ENCODE measurements at places on chromosomes 1 and 21.

- DNase-seq = no peak
Observed at GRCh38 chr1:39573736-39574624, 2.6 kb downstream of the PABPC4 start.

GRCh38 chr1:194078765-194079164 is 892.4 kb upstream of the B3GALT2 start:
- DNase-seq = no peak

DNA sequence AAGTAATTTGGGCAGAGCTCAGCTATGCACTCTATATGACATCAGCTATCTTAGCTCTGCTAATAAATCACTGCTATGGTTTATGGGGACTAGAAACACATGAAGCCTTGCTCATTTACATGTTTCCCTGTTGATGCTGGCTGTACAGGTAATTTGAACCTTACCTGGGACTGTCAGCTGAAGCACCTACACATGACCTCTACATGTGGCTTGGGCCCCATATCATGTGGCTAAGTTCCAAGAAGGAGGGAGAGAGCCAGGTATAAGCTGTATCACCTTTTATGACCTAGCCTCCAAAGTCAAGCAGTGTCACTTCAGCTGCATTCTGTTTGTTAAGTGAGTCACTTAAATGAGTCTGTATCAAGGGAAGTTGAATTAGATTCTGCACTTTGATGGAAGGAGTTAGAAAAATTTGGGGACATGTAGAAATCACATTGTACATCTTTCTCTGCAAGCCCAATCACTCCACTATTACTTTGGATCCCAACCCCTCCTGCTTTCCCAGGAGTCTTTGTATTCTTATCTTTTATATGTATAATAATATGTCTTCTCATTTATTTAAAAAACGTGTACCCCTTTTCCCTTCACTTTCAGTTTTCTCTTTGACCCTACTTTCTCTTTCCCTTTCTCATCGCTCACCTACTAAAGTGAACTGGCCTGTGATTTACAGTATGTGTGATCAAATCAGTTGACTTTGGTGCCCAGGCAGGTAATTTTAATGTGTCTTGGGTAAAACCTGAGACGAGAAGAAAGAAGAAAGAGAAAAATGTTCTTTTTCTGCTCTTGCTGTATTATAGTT is 53.4 kb upstream of the PRKACB start:
- DNase-seq = peak; percentile 53

DNA sequence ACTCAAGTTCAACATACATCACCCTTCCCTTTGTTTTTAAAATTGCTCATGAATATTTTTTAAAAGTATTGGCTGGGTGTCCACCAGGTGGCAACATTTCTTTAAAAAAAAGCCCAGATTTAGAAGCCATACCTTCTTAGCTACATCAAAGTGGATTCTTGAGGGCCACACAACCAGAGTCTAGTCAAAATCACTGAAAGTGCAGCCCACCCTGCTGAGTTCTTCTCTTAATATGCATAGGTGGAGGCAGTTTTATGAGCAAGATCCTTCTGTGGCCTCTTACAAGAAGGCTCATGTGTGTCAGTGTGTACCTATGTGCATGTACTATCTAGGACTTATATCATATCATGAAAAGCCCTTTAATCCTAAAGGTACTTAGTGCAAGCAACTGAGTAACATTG is 16.9 kb upstream of the GNG12 start:
- no peak for DNase-seq

- DNase-seq = no peak
Observed at GRCh38 chr1:203839081-203839480, 22.3 kb upstream of the SNRPE start.

DNA sequence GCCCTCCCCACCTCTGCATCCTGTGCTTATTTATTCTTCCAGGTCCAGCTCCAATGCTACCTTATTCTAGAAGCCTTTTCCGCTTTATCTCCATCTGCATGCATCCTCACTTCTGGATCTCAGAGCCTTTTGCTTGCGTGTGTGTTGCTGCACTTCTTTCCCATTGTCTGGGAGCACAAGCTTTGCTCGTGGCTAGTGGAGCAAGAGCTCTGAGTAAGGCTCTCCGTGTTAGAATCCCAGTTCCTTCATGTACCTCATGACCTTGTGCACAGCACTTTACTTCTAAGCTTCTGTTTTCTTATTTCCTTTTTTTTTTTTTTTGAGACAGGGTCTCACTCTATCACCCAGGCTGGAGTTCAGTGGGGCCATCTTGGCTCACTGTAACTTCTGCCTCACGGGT is 140.0 kb upstream of the POU3F1 start:
- DNase-seq = no peak

GRCh38 chr1:43731867-43732531 is 24.7 kb downstream of the ST3GAL3 start:
- DNase-seq = no peak

GRCh38 chr1:224435318-224435763 is 744 bp upstream of the WDR26 start:
- DNase-seq = peak; percentile 18

DNA sequence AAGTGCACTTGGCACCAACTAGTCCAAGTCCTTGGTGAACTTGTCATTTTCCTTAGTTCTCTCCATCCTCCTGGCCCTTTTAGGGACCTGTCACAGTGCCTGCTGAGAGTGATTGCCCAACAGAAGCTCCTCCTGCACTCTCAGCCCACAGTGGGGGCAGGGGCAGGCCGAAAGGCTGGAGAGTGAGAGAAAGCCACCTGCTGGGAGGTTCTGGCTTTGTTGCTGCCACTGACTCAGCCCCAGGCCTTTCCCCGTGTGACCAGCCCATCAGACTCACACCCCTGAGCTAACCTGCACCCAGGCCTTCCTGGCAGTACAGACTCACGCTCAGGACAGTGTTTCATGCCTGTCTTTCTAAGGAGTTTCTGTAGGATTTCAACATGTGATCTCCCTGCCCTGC is 17.1 kb upstream of the PROK1 start:
- DNase-seq = no peak

GRCh38 chr1:78176448-78176847 is 130.7 kb downstream of the GIPC2 start:
- DNase-seq = no peak

DNA sequence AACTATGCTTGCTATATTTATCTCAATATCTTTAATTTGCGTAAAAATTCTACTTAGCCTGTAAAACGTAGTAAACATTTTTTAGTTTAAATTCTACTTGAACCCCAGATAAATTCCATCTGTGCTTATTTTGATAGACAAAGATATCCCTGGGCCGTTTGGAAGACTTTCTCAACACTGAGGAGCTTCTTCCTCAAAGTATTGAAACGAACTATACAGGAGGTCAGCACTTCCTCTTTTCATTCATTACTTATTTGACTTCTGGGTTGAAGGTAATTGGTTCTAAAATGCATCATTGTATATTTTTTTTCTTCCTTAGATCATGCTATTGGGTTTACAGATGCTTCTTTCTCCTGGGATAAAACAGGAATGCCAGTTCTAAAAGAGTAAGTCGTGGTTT is 74.7 kb downstream of the HSPA13 start:
- no peak for DNase-seq

- DNase-seq = no peak
Observed at GRCh38 chr1:217004776-217005436, 281.7 kb upstream of the ESRRG start.

- DNase-seq = no peak
Observed at GRCh38 chr21:27480841-27481261, 514.0 kb upstream of the ADAMTS5 start.

GRCh38 chr21:38753114-38753513 is 52.6 kb upstream of the ETS2 start:
- DNase-seq = no peak

DNA sequence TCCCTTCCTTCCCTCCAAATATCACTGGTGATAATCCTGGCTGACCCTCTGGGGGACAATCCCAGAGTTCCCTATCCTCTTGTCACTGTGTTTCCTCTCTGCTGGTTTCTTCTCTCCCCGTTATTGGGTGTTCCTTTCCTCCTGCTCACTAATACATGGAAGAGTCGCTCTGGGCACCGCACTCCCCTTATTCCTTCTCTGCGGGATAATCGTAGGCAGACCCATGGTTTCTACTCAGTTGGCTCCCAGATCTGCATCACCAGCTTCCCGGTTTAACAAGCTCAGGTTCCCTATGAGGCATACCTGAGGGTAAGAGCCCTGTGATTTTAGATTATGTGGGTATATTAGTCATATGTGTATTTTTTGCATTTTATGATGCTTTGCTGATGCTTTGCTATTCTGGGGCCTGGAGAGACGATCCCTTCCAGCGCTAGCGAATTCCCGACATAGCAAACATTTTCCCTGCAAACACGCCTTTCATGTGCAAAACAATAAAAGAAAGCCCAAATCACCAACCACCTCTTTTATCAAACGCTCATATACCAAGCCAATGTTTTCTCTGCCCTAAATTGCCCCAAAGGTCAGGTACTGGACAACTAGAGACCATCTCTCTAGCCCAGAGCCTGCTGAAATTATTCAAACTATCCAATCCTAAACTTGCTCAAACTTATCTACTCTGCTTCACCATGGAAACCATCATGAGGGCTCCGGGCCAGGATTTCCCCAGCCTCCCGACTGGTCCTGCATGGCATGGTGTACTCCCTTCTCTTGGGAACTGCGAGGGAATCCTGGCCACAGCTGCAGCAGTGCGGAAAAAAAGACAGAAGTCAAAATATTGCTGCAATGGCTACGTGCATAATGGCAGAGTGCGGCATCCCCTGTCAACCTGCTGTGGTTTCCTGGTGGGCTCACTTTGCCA is 84.2 kb downstream of the PCP4 start:
- no peak for DNase-seq

DNA sequence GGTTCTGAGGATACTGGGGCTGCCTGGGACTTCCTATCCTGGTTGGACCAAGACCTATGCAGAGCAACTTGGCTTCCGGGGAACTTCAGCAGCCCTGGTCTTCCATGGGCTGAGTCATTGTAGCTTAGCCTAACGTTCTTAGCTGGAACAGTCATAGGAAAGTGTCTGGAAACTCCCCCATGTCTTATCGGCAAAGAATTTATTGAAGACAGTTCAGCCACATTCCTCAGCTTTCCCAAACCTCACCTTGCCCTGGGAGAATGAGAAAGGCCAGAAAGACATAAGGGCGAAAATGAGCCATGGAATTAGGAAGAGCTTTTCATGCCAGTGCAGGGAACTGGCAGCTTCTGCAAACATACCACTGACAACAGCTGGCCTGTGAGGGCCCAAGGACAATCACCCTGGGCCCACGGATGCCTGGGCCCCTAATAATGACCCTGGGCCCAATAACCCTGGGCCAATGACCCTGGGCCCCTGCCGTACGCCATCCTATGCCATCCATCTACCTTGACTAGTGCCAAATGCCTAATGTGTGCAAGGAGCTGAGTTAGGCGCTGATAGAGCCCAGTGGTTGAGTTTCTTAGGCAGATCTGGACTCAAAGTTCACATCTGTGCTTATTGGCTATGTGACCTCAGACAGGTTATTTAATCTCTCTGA is 114.4 kb upstream of the GADD45A start:
- no peak for DNase-seq

DNA sequence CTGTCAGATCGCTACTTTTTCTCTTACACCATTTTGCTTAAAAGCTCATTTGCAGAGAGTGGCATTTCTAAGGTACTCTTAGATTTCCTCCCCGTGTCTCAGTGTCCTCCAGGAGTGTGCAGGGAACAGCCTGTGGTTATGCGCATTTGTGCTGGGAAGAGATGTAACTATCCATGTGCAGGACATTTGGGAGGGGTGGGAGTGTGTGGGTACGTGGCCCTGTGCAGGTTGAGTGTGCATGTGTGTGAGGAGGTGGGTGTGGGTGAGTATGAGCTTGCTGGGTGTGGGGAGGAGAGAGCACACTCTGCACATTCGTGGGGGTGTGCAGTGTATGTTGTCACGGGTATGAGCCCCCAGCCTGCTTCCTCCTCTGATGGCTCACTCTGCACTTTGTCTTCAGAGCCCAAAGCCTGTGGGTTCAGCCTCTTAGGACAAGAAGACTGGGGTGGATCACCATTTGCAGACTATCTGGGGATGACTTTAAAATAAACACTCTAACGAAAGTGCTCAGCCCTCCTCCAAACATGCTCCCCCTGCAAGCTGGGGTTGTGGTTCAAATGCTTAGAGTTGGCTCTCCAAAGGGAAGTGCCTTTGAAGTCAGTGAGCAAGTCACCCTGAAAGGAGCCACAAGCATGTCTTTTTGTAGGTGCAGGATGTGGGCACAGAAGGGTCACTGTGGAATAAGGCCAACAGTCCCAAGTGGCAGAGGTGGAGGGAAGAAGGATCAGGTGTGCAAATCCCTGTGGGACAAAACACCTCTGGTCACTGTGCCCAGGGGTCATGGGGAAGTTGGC is 295.4 kb downstream of the RRAGC start:
- DNase-seq = no peak

DNA sequence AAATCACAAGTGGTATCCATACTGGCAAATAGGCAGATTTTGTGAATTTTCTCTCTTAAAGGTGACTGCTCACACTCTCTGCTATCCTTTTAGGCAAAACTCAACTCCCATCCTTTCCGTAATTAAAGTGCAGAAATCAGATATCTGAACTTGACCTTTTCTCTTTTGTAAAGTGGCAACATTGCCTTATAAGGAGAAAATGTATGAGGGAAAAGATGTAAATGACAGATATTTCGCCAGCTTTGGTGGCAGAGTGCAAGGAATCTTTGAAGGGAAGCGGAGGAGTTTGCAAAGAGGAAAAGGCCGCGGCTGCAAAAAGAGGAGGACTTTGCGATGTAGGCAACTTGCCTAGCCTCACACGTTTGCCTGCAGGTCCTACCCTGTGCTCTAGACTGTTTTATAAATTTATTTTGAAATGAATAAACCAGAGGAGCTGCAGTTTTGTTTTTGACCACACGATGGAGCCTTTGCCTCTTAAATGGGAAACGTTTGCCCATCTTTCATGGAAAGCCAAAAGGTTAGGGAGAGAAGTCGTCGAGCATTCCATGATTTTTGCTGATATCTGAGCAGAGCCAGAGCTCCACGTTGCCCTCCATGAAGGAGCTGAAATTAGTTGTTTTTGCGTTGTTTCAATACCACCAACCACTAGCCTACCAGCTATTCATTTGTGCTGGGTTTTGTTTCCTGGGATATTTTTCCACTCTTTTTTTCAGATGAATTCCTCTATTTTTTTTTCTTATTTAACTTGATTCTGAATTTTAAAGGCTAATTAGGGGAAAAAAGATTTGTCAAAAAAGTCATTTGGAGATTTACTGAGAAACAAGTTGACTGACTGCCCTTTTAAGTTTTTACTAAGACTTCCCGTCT is 242.3 kb downstream of the LMX1A start:
- DNase-seq = no peak

- DNase-seq = no peak
Observed at GRCh38 chr1:15321601-15322000, 74.6 kb downstream of the FHAD1 start.

- DNase-seq = no peak
Observed at GRCh38 chr1:197073978-197074377, 6.9 kb upstream of the F13B start.

- DNase-seq = no peak
Observed at GRCh38 chr1:28436211-28436769, 66.8 kb downstream of the PHACTR4 start.

GRCh38 chr1:205922806-205923205 is 20.4 kb downstream of the SLC26A9 start:
- no peak for DNase-seq

- no peak for DNase-seq
Observed at GRCh38 chr1:212618466-212619210, 10.1 kb downstream of the ATF3 start.

Data from CD4-positive, alpha-beta T cell treated with Interleukin-10 for 1 hour (primary cell).